ENCODE measurements at places on chromosomes 1 and 21. TPM values are rescaled to one million over a fixed set of nuclear protein-coding genes. Genes with fewer than 3 reads are reported as not detected.
A peak's percentile ranks its signal among the peaks of the same experiment; 100 is the strongest.

DNA sequence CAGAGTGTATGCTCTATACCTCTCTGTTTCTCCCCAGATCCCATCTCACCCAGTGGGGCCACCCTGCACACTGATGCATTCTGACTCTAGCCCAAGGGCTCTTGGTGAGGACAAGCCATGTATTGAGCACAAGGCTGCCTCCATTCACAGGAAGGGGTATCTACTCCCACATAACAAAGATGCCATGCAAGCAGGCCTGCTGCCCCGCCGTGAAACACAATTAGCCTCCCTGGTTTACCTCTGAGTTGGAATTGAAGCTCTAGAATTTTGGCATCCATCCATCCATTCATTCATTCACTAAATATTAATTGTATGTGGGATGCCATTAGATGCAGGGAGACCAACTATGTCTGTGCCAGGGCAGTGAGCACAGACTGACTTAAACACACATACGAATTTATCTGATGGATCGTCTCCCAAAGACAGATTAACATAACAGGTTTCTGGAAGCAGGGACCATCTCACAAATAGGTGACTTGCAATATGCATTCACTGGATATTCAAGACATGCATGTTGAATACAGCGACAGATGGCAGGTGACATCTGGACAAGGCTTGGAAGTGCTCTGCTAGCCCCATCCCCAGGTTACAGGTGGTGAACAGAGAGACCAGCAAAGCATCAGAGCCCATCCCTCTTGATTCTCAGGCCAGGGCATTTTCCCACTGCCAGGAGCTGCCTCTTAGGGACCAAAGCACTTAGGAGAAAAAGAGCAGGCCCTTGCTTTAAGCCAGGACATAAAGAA lies 34.3 kb downstream of the TRABD2B start:
- DNase-seq = no peak

DNA sequence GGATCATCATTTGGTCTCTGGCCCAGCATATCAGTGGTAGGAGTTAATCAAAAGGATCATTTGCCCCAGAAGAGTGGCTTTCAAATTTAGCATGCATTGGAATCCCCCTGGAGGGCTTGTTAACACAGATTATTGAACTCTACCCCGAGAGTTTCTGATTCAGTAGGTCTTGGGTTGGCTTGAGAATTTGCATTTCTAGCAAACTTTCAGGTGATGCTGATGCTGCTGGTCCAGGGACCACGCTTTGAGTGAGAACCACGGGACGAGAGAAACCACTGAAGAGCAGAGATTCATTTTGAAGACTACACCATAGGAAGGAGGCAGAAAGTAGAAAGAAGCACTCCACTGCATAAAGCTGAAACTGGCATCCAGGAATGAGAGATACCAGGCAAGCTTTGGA lies 81.3 kb upstream of the DUSP10 start:
- DNase-seq = no peak

- DNase-seq = no peak
These were observed 135.6 kb upstream of the SYT6 start for GRCh38 chr1:114289306-114289705.

DNA sequence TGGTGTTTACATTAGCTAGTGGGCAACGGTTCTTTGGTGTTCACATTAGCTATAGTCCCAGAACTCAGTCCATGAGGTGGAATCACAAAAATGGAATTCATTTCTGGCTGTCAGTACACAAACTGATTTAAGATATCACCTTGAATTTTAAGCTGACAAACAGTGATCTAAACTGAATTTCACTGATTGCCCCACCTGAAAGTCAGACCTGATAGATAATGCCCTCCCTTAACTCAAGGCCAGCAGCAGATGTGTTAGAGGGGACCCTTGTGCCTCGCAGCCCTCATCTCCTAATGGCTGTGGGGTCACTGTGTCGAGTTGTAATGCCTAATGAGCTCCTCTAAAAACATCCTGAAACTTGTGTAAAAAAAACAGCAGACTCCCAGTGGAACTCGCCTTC lies 8.6 kb downstream of the ARF1 start:
- no peak for DNase-seq

DNA sequence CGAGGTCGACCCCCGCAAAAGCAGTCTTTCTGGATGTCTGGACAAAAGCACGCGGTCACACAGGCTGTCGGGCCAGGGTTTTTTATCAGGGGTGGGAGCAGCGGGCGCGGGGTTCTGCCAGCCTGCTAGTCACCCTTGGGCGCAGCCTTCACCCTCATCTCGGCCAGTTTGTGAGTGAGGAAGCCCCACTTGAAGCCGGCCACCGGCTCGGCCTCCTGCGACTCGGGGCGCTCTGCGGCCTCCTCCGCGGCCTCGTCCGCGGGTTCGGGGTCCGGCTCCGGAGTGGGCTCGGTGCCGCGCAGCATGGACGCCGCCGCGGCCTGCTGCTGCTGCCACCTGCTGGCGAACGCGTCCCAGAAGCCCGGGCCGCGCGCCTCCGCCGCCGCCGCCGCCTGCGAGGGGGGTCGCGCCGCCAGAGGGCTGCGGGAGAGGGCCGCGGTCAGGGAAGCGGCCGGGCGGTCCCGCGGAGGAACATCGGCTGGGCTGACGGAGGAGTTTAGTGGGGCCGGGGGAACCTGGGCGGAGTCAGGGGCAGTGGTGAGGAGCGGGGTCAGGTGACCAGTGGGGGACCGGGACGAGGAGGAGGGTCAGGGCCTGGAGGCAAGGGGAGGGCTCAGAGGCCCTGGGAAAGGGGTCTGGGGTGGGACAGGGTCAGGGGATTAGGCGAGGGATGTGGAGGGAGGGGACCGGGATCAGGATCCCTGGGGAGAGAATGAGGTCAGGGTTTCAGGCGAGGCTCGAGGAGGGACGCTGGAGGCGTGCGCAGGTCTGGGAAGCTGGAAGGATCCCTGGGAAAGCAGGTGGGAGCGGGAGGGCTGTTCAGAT lies 4.5 kb downstream of the C1orf232 start:
- DNase-seq = no peak

- no peak for DNase-seq
These were observed 115.4 kb upstream of the F3 start for GRCh38 chr1:94656967-94657366.

GRCh38 chr21:38984982-38985567 lies 179.3 kb downstream of the ETS2 start:
- DNase-seq = peak; percentile 92

The LRRC39 gene
- total RNA-seq = 0.50 TPM

GRCh38 chr1:52599236-52599635 lies 2.9 kb upstream of the GPX7 start:
- no peak for DNase-seq

The IL19 gene
- total RNA-seq = not detected

The NSL1 gene
- 24.4 TPM for total RNA-seq

GRCh38 chr1:202989879-202990278 lies 17.3 kb upstream of the TMEM183A start:
- DNase-seq = no peak

The NMNAT2 gene
- under 0.01 TPM for total RNA-seq

The GUCA2A gene
- total RNA-seq = not detected

The TARBP1 gene
- 22.9 TPM for total RNA-seq

The OR6K3 gene
- not detected for total RNA-seq

DNA sequence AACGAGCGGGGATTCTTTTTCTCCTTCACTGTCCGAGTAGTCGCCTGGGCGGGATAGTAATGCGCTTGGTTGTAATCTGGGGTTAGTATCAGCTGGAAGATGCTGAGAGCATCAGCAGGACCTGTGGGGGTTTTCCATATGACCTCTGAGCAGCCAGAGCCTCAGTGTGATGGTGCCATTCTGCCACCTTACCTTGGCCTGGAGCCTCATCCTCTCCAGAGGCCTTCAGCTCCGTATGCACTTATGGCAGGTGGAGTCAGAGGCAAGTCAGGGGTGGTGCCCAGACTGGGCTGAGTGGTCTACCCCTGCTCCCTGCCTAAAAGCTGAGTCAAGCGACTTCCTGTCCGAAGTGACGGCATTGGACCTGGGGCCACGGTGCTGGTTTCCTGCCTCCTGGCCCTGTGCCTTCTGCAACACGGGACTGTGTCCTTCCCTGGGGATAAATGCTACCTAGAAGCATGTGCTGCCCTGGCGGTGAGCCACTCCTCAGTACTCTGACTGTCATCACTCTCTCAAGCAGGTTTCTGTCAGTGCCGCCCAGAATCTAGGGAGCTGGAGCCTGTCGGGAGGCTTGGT lies 24.7 kb downstream of the TENT5C start:
- no peak for DNase-seq

DNA sequence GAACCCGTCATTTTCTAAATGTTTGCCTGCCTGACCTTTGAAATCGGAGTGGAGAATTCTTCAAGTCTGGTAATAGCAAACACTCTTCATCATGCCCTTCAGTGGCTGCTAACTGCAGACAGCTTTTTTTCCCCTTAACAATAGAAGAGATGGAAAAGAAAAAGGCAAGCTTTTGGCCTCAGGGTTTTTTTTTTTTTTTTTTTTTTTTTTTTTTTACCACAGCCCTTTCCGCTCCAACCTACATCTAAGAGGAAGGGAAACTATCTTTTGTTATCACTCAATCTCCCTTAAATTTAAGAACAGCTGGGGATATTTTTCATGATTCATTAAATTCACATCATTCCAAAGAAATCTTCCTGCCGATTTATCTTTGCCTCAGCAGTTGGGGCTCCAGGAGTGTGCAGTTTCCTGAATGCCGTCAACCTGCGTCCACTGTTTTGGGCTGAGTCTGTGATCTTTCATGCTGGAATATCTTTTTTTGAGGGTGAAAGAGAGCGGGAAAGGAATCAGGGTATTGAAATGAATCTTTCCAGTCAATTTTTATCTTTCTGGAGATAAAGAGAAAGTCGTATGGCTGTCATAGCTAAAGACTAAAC lies 144.5 kb upstream of the SMYD2 start:
- peak; percentile 33 for DNase-seq

GRCh38 chr21:41752231-41752681 lies 14.6 kb downstream of the RIPK4 start:
- DNase-seq = peak; percentile 74

DNA sequence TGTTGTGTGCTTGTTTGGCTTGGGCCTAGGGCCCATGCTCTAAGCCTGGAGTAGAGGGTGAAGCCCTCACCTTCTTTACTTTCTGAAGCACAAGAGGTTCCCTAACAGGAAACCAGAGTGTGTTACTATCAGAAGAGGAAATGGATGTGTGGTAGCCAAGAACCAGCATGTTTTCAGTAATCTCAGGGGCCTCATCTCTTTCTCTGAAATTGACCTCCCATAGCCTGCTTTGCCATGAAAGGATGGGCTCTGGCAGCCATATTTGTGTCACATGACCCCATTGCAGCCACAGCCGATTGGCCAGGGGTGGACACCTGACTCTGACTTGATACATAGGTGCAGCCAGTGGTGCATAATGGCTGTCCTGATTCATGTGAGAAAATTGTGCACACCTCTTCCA lies 18.6 kb downstream of the A3GALT2 start:
- no peak for DNase-seq

DNA sequence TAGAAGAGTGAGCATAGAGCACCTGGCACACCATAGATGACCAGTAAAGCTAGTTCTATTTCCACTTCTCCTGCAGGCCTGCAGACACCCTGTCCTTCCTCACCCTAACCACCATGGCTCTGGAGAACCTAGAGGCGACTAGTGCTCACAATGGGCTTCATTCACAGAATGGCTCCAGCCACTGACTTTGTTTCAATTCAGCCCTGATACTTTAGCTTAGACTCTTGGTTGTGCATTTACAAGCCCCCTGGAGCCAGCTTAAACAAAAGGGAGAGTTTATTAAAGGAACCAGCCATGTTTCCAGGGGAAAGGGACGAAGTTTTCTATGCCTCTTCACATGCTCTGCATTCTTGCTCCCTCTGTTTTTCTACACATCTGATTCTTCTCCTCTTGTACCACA lies 123.7 kb downstream of the NAV1 start:
- no peak for DNase-seq

All from fibroblast of lung (primary cell).